ENCODE measurements at places on chromosomes 7 and 10. TPM values are rescaled to one million over a fixed set of nuclear protein-coding genes. Genes with fewer than 3 reads are reported as not detected.

DNA sequence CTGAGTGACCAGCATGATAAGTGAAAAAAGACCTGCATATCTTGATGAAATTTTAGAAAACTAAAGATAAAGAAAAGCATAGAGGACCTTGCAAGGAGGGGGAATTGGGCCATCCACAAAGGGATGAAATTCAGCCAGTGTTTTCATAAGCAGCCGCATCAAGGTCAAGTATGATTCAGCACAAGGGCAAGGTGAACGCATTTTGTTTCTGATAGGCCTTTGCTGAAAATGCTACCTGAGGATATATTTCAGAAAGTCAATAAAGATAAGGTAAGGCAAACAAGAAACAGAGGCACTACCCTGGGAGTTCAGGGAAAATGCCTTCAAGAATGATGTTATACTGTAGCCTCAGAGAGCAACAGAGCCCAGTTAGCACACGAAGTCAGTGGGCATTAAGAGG, 55.0 kb upstream of the SHH start:
- no peak for DNase-seq

- no peak for DNase-seq
These were observed 320.7 kb downstream of the SUGCT start for GRCh38 chr7:40455485-40455884.

DNA sequence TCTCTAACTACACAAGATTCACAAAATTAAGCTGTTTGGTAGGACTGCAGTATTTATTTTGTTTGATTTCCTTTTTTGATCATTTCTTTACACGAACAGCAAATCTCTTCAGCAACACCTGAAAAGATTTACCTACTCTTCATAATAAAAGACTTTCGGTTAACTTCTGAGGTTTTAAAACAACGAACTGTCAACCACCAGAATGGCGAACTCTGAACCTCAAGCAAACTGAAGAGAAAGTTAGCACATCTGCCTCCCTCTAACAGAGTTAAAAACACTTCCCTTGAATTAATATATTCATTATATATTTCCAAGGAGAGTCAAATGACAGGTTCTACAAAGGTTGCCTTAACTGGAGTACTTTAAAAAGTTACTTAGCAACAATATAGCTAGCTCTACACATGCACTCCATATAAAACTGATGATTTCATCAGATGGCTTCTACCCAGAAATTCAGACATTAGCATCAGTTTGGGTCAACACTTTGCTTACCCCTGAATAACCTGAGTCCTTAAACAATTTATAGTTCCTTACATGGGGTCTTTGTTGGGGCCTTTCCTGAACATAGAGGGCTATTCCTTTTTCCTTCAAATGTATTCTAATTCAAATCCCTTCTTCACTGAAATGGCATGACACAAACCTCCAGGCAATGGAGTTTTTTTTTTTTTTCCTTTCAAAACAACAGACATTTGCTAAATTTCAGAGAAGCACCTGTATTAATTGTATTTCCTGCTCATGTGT, 118.3 kb downstream of the SEM1 start:
- DNase-seq = no peak

DNA sequence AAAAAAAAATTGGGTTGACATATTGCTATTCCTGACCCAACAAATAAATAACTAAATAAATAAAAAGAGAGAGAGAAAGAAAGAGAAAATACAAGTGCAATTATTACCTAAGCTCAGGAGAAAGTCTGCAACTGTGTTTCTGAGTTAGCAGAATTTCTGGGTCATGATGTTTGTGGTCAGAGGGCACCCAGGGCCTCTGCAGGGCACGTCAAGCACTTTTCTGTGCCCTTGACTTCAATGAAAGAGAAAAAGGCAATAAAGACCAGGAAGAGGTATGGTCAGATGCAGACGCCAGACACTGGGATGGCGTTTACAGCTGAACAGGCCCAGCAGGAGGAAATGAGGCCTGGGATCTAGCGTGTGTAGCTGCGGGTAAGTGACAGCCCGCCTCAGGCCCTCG, 160.9 kb upstream of the GDF10 start:
- no peak for DNase-seq

- DNase-seq = peak; percentile 26
These were observed at the start of gene VSTM2A for GRCh38 chr7:54541669-54542625. VSTM2A (plus strand) TSS chr7:54542375; CDS start chr7:54542731, 356 bp downstream.

- DNase-seq = no peak
These were observed 26.4 kb downstream of the PRF1 start for GRCh38 chr10:70575874-70576802.

DNA sequence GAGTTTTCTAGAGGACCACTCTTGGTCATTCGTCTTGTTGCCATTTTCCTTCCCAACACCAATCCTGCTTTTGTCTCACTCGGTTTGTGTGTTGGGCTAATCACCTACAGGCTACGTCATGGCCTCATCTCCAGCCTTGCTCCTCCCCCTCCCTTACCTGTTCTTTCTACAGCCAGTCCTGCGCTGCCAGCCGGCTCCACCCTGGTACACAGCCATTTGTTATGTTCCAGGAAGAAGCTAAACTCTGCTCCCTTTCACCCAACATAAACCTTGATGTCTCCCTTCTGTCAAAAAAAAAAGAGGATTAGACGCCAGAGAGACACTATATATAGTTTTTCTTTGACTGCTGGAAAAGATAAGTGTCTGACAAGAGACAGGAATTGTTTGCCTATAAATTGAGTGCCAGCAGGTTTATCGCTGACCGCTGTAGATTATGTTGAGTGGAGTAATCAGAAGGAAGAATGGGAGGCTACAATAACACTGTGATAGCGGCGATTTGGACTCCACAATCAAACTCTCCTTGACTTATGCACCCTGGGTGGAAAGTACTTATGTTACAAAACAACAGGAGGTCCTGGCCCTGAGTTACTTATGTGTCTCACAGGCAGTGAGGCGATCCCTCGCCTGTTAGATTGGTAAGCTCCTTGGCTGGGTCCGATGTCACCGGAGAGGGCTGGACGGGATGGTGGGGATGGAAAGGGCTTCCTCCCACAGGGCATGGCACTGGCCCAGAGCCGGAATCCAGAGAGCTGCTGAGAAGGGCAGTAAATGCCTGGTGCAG, 171.3 kb upstream of the BMPER start:
- DNase-seq = no peak

- no peak for DNase-seq
These were observed 20.1 kb downstream of the RP9 start for GRCh38 chr7:33089142-33089541.

DNA sequence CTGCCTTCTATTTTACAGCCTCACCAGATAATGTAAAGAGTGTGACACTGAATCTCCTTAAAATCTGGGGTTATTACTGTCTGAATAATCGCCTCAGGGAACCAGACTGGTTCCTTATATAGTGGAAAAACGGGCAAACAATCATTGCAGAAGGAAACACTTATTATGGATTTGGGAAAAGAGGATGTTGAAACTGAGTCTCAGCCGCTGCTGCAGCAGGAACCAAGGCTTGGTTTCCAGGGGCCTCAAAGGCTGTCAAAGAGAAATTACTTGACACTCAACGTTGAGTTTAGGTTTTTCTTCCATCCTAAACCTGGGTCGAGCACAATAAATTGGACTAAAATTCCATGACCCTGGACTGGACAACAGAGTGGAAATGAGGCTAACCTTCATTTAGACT, 103.8 kb upstream of the AHR start:
- no peak for DNase-seq

- DNase-seq = no peak
These were observed 31.5 kb downstream of the FAM241B start for GRCh38 chr10:69661414-69662172.

DNA sequence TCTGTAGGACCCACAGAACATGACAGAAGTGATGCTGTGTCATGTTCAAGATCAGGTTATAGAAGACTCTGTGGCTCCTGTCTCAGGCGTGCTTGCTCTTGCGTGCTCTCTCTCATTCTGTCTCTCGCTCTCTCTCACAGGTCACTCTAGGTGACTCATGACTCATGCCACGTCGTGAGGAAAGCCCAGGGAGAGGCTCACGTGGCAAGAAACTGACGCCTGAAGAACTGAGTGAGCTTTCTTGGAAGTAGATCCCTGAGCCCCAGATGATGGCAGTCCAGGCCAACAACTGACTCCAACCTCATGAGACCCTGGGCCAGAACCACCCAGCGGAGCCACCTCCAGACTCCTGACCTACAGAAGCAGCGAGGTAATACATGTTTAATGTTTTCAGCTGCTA, 103.3 kb downstream of the DNMBP start:
- no peak for DNase-seq

DNA sequence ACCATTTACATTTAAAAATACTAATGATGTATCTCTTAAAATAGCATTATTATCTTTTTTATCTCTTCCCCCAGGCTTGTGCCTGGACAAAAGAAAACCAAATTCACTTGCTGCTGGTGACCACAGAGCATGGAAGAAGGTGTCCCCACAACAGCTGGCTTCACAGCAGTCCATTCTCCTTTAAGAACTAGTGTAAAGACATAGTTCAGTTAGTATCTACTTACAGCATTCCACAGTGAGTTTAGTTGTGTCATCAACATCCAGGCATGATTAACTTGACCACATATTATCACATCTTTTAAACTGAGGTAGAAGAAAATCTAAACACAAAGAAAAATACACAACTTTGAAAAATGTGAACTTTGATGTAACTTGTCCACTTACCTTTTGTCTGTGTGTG, 55.0 kb downstream of the LRRC17 start:
- DNase-seq = no peak

- no peak for DNase-seq
These were observed 293.6 kb upstream of the ZMIZ1 start for GRCh38 chr10:78774999-78775711.

DNA sequence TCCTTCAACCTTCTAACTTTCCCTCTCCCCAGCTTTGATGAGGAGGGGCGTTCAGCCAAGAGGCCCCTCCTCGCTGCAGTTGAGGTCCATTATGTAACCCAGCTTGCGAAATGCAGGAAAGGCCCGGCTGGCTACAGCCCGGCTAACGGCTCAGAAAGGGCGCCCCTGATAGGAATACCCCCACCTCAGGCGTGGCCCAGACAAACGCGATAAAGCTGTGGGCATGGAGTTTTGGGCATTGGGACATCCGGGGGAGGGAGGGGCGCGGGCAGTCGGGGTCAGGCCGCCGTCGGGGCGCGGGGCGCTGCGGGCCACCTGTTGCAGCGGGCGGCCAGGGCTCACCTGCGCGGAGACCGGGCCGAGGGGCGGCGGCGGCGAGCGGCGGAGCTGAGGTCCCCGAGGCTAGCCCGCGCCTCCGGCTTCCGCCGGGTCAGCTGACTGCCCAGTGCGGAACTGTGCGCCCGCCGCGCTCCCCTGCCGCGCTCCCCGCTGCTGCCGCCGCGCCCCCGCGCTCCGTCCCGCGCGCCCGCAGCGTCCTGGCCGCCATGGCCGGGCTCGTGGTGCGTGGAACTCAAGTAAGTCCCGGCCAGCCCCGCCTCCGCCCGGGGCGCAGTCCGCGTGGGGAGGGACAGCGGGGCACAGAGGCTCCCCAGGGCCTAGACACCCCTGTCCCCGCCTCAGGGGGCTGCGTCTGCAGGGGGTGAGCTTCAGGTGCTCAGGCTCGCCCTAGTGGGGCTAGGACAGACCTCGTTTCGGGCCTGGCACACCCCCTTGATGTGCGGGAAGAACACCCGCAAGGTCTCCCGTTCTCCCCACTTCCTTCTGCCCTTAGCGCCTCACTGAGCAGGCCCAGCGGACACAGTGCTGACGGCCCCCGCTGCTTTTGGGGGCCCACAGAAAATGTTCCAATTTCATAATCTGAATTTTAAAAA, at the start of gene LRMDA:
Gene LRMDA (plus strand): TSS at position 445 of the 932 bp plus-strand sequence.
- DNase-seq = no peak

DNA sequence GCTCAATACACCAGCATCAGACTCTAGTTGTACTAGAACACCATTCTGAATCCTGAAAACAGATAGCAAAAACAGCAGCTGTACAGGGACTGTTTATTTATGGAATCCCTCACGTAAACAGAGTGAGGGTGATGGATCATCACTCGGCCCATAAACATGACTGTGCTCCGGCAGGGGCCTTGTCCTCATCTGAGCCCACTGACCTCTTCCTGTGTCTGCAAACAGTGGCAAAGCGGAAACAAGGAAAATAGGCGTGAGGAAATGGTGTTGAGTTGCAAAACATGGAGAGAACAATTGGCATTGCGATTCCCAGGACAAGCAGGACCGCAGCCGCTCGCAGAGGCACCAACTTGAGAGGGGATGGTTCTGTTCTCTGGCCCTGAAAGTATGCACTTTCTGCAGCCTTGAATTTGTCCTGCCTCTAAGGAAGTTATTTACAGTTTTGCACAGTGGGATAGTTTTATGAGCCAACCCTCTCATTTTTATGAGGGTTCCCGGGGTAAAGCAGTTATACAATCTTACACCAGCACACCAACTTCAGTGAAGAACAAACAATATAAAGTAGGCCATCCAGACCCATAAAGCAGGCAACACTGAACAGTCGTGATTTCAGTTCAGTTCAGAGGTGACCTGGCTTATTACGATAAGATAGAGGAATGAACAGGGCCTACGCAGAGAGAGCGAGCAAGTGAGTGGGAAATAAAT, 248.0 kb upstream of the FZD8 start:
- DNase-seq = no peak

DNA sequence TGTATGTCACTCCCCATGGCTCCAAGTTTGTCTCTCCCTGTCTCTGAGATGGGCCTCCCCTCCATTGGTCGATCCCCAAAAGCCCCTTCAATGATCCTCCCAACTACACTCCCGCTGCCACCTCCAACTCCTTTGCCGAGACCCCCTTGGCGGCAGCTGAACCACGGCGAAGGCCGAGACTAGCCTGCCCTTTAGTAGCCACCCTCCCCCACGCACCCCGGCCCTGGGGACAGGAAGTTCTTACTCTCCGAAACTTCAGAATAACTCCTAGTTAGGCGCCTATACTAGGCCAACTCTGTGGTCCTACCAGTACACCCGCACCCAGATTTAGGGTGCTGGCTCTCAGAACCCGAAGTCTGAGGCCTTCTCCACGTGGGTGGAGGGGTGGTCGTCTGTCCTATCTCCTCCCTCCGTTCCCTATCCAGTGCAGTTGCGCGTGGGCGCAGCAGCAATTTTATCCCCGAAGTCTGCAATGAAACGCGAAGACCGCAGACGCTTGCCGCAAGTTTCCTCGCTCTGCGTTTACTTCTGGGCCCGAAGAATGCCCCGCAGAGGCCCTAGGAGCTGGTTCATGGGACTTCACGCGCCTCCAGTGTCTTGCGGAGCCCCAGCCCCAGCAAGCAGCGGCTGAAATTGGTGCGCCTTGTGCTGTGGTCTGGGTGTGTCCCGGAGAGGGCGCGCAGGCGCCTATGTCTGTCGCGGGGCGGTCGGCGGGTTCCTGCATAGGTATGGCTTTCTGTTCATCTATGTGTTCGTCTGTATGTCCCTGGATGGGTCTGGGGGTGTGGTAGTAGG, 82.6 kb upstream of the SLF2 start:
- no peak for DNase-seq

- DNase-seq = no peak
These were observed 296.7 kb upstream of the KLF6 start for GRCh38 chr10:4081685-4082111.

SLC13A4 gene
- 1.9 TPM for polyA plus RNA-seq

HOXA3 gene
- polyA plus RNA-seq = 42.4 TPM

ZPBP gene
- 0.32 TPM for polyA plus RNA-seq

GRID1 gene
- 1.8 TPM for polyA plus RNA-seq

SPDYE6 gene
- polyA plus RNA-seq = not detected

HSPB1 gene
- 218 TPM for polyA plus RNA-seq

GRID2IP gene
- 0.42 TPM for polyA plus RNA-seq

INHBA gene
- 5.6 TPM for polyA plus RNA-seq

CNTNAP2 gene
- polyA plus RNA-seq = 29.3 TPM

LRIT1 gene
- polyA plus RNA-seq = not detected
